ENCODE measurements at places on chromosomes 5 and 9. TPM values are rescaled to one million over a fixed set of nuclear protein-coding genes. Genes with fewer than 3 reads are reported as not detected.

The CAMK2A gene
- 1.1 TPM for total RNA-seq

DNA sequence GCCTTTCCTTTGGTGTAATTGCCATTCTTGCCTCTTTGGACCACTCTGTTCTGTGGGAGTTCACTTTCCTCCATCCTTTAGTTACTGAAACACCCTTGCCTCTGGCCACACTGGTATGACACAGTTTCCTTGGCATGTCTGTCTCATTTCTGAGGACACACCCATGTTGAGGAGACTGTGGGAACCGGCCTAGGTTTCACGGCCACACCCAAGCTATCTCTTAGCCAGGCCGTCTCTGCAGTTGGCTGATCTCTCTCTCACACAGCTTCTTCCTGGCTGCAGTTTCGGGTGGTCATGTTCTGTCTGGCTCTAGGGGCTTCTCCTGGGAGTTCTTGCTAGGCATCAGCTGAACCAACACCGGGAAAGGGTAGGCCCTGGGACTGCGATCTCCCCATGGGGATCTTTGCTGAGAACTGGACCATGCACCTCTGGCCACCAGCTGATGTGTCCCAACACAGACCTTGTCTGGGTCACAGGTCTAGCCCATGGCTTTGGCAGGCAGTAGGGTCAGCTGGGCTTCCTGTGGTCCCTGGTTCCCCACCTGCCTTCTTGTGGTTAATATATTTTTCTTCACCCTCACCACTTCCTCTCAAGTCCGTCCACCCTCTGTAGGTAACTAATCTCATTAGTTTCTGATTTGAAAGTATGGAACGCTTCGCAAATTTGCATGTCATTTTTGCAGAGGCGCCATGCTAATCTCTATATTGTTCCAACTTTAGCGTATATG, 24.9 kb downstream of the ARHGEF37 start:
- H3K4me1 ChIP-seq = no peaks in the 10 kb centered on the region
- no peaks in the 10 kb centered on the region for H3K36me3 ChIP-seq
- DNase-seq = no peak
- no peak overlapping the region for H3K4me3 ChIP-seq

- DNase-seq = no peak
- no peak overlapping the region for H3K4me3 ChIP-seq
- H3K4me1 ChIP-seq = peaks cover 14% of the 10 kb centered on the region
- peaks cover 7% of the 10 kb centered on the region for H3K27me3 ChIP-seq
- no peaks in the 10 kb centered on the region for H3K36me3 ChIP-seq
Observed at GRCh38 chr5:150147670-150148069, 8.0 kb downstream of the PDGFRB start.

The ZNF366 gene
- not detected for total RNA-seq

GRCh38 chr5:74013222-74013621, 387.2 kb downstream of the ARHGEF28 start:
- H3K27ac ChIP-seq = no peak overlapping the region
- no peak for DNase-seq
- H3K36me3 ChIP-seq = no peaks in the 10 kb centered on the region

The TPPP gene
- 44.5 TPM for total RNA-seq

DNA sequence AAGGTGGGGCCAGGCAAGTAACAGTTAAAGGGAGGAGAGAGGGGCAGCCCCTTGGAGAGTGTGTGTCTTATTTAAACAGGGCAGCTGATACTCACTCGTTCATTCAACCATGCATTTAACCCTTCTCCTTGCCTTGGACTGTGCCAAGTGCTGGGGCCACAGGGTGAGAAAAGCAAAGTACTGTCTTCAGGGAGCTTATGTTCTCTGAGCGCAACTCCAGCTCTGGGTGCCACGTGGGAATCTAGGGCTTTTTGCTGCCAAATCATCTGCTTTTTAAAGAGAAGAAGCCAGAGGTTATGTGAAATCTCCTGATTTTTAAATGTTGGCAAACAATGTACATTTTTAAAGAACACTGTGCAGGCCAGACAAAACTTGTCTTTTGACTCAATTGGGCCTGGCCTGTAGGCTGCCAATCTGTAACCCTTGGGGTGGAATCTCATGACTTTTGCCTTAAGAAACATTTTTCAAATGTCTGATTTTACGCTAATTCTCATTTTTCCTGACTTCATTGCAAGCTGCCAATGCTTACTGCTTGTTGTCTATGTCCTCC, 157.8 kb downstream of the NTRK2 start:
- H3K27ac ChIP-seq = no peak overlapping the region
- DNase-seq = no peak
- H3K36me3 ChIP-seq = no peaks in the 10 kb centered on the region
- H3K4me3 ChIP-seq = no peak overlapping the region
- H3K4me1 ChIP-seq = no peaks in the 10 kb centered on the region

The SLC25A2 gene
- 1.9 TPM for total RNA-seq

DNA sequence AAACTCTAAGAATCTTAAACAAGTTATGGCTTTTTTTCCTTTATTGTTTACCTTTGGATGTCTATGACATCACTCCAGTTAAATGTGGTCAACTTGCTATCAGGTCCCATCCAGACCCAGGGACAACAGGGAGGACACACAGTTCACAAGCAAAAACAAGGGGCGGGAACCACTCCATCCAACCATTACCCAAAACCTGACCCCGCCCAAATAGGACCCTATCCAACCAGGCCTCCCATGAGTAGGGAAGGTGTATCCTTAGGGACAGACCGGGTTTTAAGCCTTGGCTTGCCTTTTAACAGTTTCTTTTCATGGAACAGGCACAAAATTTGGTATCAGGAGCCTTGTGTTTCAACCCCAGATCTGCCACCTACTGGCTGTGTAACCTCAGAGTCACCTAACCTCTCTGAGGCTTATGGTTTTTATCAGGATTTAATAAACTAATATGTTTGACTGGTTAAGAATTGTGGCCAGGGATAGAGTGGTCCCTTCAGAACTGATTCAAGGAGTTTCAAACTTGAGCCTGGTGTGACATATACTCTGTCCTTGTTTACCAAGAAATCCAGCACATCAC, 127.7 kb upstream of the RAD23B start:
- no peak overlapping the region for H3K4me3 ChIP-seq
- H3K4me1 ChIP-seq = no peaks in the 10 kb centered on the region
- no peak overlapping the region for H3K27ac ChIP-seq
- no peak for DNase-seq
- no peaks in the 10 kb centered on the region for H3K27me3 ChIP-seq

DNA sequence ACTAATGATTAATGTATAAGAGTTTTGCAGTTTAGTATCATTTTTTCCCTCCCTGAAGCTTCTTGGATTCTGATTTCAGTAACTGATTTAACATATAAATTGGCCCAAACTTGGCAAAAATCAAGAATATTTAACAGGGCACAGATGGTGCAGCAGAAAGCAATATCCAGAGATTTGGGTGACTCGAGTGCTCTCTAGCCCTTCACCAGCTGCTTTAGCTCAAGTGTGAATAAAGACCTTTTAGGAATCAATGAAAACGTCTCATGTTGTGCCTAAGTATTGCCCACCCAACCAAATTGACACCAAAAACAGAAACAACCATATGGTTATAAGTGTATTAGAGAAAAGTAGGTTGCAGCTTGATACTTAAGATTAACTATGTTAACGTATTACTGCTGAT, 933.4 kb upstream of the PTPRD start:
- H3K4me1 ChIP-seq = peaks cover 19% of the 10 kb centered on the region
- no peaks in the 10 kb centered on the region for H3K27me3 ChIP-seq
- peak overlapping the region; percentile 79 for H3K27ac ChIP-seq
- no peak overlapping the region for H3K4me3 ChIP-seq
- DNase-seq = no peak

The TAF11L6 gene
- total RNA-seq = not detected

DNA sequence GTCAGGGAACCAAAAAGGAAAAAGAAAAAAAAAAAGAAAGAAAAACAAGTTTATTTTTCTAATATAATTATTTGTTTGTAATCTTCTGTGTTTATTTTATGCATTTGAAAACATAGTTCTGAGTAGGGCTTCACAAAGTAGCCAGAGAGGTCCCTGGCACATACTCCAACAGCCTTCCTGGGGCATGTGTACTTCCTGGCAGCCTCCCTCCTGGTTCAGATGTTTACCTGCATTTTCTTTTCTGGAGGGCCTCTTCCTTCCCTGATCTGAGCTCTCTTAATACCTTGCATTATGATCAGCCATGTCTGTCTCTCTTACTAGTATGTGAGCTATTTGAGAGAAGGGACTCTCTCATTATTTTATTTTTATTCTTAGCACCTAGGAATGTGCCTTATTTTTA, 361.8 kb downstream of the KDM4C start:
- no peak overlapping the region for H3K4me3 ChIP-seq
- no peak overlapping the region for H3K27ac ChIP-seq
- H3K27me3 ChIP-seq = no peaks in the 10 kb centered on the region
- H3K36me3 ChIP-seq = no peaks in the 10 kb centered on the region

DNA sequence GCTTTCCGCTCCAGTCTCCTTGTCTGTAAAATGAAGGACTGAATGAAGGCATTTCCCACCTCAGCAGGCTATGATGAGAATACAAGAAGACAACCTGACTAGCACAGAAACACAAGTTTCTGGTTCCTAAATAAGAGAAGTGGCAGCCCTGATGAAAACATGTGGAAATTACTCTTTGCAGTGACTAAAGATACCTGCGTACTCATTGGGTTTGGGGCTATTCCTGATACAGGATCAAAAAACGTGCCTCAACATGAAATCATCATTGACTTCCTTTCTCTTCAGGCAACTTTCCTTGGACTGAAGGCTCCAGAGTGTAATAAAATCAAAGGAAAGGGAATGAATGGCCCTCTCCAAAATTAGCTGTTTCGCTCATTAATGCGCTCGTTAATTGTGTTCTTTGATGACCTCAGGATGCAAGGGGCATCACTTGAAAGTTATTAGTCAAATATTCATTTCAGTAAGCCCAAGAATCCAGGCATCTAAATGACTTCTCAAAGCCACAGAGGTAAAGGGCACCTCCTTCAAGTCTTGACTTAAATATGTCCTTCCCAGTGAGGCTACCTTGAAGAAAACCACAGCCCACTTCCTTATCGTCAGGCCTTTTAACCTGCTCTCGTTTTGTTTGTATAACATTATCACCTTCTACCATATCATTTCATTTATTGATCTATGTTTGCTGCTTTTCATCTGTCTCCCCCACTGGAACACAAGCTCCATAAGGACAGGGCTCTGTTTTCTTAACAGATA, 68.9 kb downstream of the RASEF start:
- no peaks in the 10 kb centered on the region for H3K4me1 ChIP-seq
- no peaks in the 10 kb centered on the region for H3K27me3 ChIP-seq
- H3K36me3 ChIP-seq = no peaks in the 10 kb centered on the region
- no peak for DNase-seq

DNA sequence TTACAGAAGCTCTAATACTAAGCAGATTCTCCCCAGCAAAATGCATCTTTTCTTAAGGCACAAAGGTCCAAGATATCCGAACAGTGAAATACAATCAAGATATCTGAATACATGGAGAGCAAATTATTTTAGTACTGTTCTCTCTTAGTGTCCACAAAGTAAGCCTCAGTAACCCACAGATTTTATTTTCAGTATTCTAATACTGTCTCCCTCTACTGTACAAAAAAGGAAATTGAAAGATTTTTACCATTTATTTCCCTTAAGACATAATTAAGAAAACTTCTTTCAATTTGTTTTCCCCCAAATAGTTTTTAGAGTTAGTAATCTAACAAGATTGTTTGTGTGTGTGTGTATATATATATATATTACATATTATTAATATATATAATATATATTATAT, 24.7 kb upstream of the NOL6 start:
- H3K36me3 ChIP-seq = no peaks in the 10 kb centered on the region
- H3K4me1 ChIP-seq = no peaks in the 10 kb centered on the region
- no peaks in the 10 kb centered on the region for H3K27me3 ChIP-seq

The POLE3 gene
- 22.3 TPM for total RNA-seq

DNA sequence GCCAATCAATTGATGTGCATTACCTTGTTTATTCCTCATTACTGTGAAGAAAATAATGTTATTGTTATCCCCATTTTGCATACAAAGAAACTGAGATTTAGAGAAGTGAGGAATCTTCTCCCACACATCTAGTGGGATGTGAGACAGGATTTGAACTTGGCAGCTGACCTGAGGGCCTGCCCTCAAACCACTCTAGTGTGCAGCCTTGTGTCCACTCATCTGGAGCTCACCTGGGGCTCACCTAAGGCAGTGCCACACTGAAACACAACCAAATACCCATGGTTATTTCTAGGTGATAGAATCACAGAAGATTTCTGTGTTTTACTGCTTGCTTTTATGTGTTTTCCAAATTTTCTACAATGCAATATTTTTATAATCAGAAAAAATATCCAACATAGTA, 94.7 kb upstream of the SAP30L start:
- no peaks in the 10 kb centered on the region for H3K36me3 ChIP-seq
- no peak overlapping the region for H3K4me3 ChIP-seq
- peaks cover 8% of the 10 kb centered on the region for H3K27me3 ChIP-seq
- H3K4me1 ChIP-seq = peaks cover 9% of the 10 kb centered on the region
- DNase-seq = no peak

The PRUNE2 gene
- total RNA-seq = 63.8 TPM

- H3K27ac ChIP-seq = no peak overlapping the region
- H3K27me3 ChIP-seq = no peaks in the 10 kb centered on the region
- H3K4me3 ChIP-seq = no peak overlapping the region
- peaks cover 8% of the 10 kb centered on the region for H3K4me1 ChIP-seq
Observed at GRCh38 chr5:68953231-68953874, 140.5 kb upstream of the SLC30A5 start.

The FGF18 gene
- 26.3 TPM for total RNA-seq

GRCh38 chr5:179319123-179319522, 26.1 kb downstream of the ADAMTS2 start:
- peak overlapping the region; percentile 80 for H3K4me3 ChIP-seq
- H3K4me1 ChIP-seq = peaks cover 52% of the 10 kb centered on the region
- peaks cover 8% of the 10 kb centered on the region for H3K36me3 ChIP-seq
- peak overlapping the region; percentile 95 for H3K27ac ChIP-seq
- peak; percentile 10 for DNase-seq

DNA sequence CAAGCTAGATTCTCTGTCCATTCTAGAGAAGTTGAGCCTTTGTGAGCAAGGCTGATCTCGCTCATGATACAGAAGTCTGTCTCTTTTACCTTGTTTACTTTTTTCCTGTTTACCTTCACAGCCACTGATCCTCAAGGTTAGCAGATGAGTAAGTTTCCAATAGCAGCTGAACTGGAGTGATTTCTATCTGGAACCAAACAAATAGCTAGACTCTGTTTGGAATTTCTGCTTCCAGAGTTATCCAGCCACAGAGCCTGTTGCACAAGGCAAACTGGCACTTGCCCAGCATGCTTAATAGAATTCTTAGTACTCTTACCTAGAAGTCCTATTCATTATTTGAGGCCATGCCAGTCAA, 12.8 kb upstream of the PANK3 start:
- no peaks in the 10 kb centered on the region for H3K4me1 ChIP-seq
- no peaks in the 10 kb centered on the region for H3K36me3 ChIP-seq
- H3K4me3 ChIP-seq = no peak overlapping the region
- no peak overlapping the region for H3K27ac ChIP-seq

The MEIKIN gene
- total RNA-seq = not detected

The SH2D3C gene
- total RNA-seq = 71.7 TPM

- no peak overlapping the region for H3K4me3 ChIP-seq
- no peak overlapping the region for H3K27ac ChIP-seq
- no peak for DNase-seq
Observed at GRCh38 chr9:127067603-127068220, 54.7 kb downstream of the ANGPTL2 start.

The TMEM203 gene
- total RNA-seq = 36.5 TPM
